ENCODE measurements at places on chromosomes 7 and 10.

DNA sequence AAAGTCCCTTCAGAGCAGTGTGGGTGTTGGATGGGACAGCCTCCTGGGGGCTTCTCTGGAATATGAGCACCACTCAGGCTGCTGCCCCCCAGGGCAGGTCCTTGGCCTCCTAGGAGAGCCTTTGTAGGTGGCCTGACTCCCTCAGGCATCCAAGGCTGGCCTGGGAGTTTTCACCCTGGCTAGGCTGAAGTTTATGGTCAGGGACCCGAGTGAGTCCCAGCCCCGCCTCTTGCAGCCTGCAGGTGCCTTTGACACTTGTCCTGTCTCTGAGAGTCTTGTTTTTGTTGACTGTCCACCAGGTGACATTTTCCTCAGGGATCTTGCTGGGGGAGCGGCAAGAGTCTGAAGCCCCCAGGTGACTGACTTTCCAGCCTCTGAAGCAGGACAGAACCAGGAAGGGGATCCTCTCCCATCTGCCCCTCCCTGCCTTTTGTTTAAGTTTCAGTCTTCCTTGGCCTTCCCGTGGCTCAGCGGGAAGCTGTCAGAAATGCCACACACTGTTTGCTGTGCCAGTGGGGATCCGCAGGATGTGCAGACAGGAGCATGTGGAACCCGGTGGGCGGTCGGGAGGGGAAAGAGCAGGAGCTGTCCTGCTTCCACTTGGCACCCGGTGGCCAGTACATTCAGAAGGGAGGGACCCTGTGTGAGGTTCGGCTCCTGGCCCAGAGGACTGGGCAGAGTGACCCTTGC is 59.5 kb downstream of the LRRC18 start:
- no peak for DNase-seq

- DNase-seq: no peak
These were observed 146.4 kb upstream of the LYZL2 start for GRCh38 chr10:30775779-30776591.

- no peak for DNase-seq
These were observed 6.2 kb downstream of the CUX1 start for GRCh38 chr7:101823596-101823995.

DNA sequence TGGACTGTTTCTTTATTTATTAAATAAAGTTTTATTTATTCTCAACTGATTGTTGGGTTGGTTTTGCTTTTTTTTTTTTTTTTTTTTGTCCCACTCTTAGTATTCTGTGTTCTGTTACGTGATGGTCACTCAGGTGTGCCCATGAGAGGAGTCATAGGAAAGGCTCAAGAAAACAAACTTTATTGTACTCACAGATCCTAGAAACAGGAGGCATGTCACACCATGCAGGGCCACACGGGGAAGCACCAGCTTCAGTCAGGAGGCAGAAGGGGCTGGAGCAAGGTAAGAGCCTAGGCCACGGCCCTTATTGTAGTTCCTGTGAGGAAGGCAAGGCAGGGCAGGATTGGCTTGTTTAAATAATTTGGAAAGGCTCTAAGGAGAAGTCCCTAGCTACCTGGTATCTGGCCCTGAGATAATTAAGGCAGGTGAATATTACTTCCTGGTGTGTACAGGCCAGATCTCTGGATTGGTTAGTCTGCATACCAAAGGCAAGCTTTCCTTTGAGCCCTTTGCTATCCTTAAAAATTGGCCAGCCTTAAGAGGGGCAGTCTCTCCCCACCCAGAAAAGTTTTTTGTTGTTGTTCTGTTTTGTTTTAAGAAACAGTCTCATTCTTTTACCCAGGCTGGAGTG is 8.3 kb downstream of the ATOH7 start:
- DNase-seq: no peak

GRCh38 chr10:6328699-6329423 is 126.1 kb downstream of the PFKFB3 start:
- no peak for DNase-seq

DNA sequence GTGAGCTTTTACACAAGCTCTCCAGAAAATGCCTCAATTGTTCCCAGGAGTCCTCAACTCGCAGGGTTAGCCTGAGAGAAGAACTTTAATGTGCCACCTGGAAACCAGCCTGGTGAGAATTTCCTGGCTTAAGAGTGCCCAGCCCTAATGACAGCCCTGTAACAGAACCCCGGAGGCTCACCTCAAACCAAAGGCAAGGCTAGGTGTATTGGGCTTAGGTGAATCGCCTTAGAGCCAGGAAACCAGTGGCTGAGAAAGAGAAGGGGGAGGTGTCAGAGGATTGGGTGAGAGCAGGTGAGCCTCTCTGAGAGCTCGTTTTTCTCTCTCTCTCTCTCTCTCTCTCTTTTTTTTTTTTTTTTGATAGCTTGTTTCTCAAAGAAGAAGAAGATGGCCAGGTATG is 7.3 kb downstream of the OCM2 start:
- no peak for DNase-seq

- no peak for DNase-seq
These were observed 214.3 kb downstream of the ZWINT start for GRCh38 chr10:56146806-56147205.

DNA sequence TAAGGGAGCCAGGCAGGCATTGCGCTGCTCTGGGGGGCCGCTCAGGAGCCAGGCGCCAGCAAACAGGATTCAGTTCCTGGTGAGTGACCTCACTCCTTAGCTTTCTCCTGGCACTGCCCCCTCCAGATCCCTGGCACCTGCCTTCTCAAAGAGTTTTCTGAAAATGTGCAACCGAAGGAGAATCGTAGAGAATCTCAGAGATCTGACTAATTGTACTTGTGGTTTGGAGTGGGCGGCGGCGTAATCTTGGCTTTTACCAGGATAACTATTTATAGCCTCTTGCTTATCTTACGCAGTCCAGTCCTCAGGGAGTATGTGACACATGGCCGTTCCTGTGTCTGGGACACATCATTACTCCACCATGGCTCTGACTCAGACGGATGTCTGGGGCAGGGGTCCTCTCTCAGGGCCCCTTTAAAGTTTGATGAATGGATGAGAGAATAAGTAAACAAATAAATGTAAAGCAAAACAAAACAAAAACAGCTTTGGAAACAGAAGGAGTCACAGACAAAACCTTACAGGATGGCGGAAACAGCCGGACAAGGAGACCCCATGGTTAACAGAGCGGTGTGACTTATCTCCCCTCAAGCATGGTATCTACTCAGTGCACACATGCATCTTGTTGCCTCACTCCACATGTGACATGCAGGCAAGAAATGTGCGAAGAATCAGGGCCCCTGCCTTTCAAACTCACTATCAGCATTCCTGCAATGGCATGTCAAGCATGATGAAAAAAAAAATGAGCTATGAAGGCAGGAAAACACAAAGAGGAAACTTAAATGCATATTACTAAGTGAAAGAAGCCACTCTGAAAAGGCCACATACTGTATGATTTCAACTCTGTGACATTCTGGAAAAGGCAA is 99.7 kb downstream of the TNS3 start:
- no peak for DNase-seq

DNA sequence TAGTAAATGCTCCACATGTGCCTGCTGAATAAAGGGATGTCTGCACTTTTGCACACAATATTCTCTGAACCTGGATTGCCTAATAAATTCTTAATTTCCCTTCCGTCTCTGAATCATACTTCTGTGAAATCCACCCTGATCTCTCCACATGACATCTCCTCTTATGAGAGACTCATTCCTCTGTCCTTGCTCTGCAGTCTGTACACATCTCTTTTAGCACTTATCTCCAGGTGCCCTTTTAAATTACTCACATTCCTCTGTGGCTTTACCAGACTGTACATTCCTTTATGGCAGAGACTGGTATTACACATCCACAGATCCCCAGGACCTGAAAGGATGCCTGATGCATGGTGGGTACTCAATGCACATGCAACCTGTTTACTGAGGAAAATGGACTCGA is 527.6 kb downstream of the PHTF2 start:
- no peak for DNase-seq

GRCh38 chr10:113148071-113148825 is 198.2 kb downstream of the TCF7L2 start:
- no peak for DNase-seq

DNA sequence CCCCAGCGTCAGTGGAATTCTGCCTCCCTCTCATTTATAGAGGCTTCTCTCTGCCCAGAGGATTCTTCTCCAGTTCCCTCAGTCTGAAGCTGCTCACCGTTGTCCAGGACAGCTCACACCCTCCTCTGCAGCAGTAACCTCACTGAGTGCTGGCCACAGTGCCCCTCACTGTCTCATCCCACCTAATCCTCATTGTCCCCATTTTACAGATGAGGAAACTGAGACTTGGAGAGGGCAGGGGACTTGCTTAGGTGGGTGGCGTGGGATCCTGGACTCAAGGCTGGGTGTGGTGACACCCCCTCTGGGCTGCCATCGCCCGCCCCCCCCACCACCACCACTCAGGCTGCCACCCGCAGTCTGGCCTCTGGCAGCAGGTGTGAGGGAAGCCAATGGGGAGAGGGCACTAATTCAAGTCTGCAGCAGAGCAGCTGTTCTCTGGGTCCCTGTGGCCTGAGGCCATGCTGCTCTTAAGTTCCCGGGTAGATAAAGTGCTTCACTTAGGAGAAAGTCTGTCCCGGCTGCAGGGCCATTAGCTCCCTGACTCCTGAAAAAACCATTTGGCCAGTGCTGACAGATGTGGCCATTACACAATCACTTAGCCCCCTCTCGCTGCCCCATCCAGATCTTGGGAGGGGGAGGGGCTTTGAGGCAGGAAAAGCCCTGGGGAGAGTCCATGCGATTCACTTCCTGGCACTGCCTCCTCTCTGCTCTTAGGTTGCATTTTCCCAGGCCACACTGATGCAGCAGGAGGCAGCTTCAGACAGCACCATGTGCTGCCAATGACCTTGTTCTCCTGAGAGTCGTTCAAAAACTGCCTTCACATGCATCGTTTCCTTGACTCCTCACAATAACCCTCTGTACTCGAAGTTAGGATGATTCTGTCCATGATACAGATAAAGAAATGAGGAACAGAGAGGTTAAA is 36.3 kb downstream of the DRGX start:
- DNase-seq: no peak

GRCh38 chr7:24773646-24774045 is 16.4 kb upstream of the GSDME start:
- DNase-seq: no peak

GRCh38 chr7:116678780-116679179 is 6.8 kb downstream of the MET start:
- no peak for DNase-seq

Measured in stimulated activated CD4-positive, alpha-beta T cell treated with anti-CD3 and anti-CD28 coated beads, Interleukin-15, amount 100 ng/mL, for 1 hour (primary cell).